ENCODE measurements at places on chromosomes 4 and X. TPM values are rescaled to one million over a fixed set of nuclear protein-coding genes. Genes with fewer than 3 reads are reported as not detected.

Gene ZBTB33
- 12.3 TPM for total RNA-seq

Gene NIPAL1
- total RNA-seq = 0.39 TPM

Gene ARHGAP36
- total RNA-seq = not detected

Gene LARP7
- 28.4 TPM for total RNA-seq

Gene ABHD18
- total RNA-seq = 4.0 TPM

Gene LINC00632
- total RNA-seq = 1.3 TPM

Gene DDX53
- total RNA-seq = not detected

Gene IL1RAPL2
- total RNA-seq = not detected

Gene DGAT2L6
- not detected for total RNA-seq

Gene SEPTIN11
- total RNA-seq = 34.2 TPM

Gene SPANXA2
- not detected for total RNA-seq

Gene FGB
- total RNA-seq = 22.1 TPM

Gene HTRA3
- 19.4 TPM for total RNA-seq

Gene PPP2R3B
- total RNA-seq = 21.1 TPM

Gene MCF2
- not detected for total RNA-seq

Gene CT47B1
- not detected for total RNA-seq

Gene RGN
- total RNA-seq = not detected

Gene AFP
- 2.6 TPM for total RNA-seq

Gene SPANXN3
- not detected for total RNA-seq

Gene TAB3
- 12.5 TPM for total RNA-seq

Gene GLUD2
- 2.4 TPM for total RNA-seq

Gene CLCN4
- total RNA-seq = 4.0 TPM

Gene DHX15
- total RNA-seq = 101 TPM

Gene RBM10
- 29.2 TPM for total RNA-seq

Gene CTAG2
- not detected for total RNA-seq

Gene KCTD8
- not detected for total RNA-seq

Gene PRKG2
- 0.67 TPM for total RNA-seq

Gene INTS6L
- total RNA-seq = 0.20 TPM

Gene IL2
- not detected for total RNA-seq

Gene SLC7A11
- 17.6 TPM for total RNA-seq

Gene CXCL10
- 0.11 TPM for total RNA-seq

Gene HSFX2
- total RNA-seq = 0.19 TPM

Gene H2AZ1
- 522 TPM for total RNA-seq

Gene HTR2C
- total RNA-seq = not detected

Gene NAP1L3
- total RNA-seq = 0.37 TPM

Gene ZCCHC18
- 0.02 TPM for total RNA-seq

Gene YY2
- 2.1 TPM for total RNA-seq

Gene CITED1
- 2.0 TPM for total RNA-seq

Gene WDR44
- total RNA-seq = 18.0 TPM

Gene USP26
- not detected for total RNA-seq

Gene RBM47
- 36.7 TPM for total RNA-seq

Gene CNKSR2
- 2.2 TPM for total RNA-seq

Gene AKAP4
- not detected for total RNA-seq

Gene BEX5
- total RNA-seq = not detected

Gene ATP2B3
- total RNA-seq = 0.13 TPM

Gene LANCL3
- not detected for total RNA-seq

Gene ASB12
- not detected for total RNA-seq

Gene LGI2
- total RNA-seq = 0.09 TPM

Gene CT45A2
- not detected for total RNA-seq

Gene VGLL1
- total RNA-seq = not detected

Gene BRS3
- not detected for total RNA-seq

Gene SCD5
- 8.2 TPM for total RNA-seq

Gene ATG4A
- total RNA-seq = 8.4 TPM

Gene DAPP1
- not detected for total RNA-seq

Gene DLG3
- 9.1 TPM for total RNA-seq

Gene GPM6B
- 0.38 TPM for total RNA-seq

Gene PPP2R2C
- 35.6 TPM for total RNA-seq
